ENCODE measurements at places on chromosomes 11 and 22. TPM values are rescaled to one million over a fixed set of nuclear protein-coding genes. Genes with fewer than 3 reads are reported as not detected.

SYT12 gene
- polyA plus RNA-seq = not detected

TCN2 gene
- 11.7 TPM for polyA plus RNA-seq

CDC45 gene
- 0.54 TPM for polyA plus RNA-seq

CBX7 gene
- 34.5 TPM for polyA plus RNA-seq

SCN3B gene
- polyA plus RNA-seq = 0.78 TPM

CHCHD10 gene
- polyA plus RNA-seq = 3,552 TPM

IGSF22 gene
- polyA plus RNA-seq = 0.30 TPM

DSCAML1 gene
- polyA plus RNA-seq = 0.88 TPM

ESAM gene
- 47.2 TPM for polyA plus RNA-seq

TRIM51 gene
- not detected for polyA plus RNA-seq

SLC5A4 gene
- 0.06 TPM for polyA plus RNA-seq

NPAS4 gene
- polyA plus RNA-seq = 0.04 TPM

RNF26 gene
- 6.4 TPM for polyA plus RNA-seq

GRCh38 chr11:73199446-73199845 is 18.6 kb upstream of the P2RY2 start:
- no peak overlapping the region for H3K27ac ChIP-seq
- H3K4me3 ChIP-seq = no peak overlapping the region
- DNase-seq = no peak
- no peaks in the 10 kb centered on the region for H3K27me3 ChIP-seq
- H3K36me3 ChIP-seq = no peaks in the 10 kb centered on the region
- peaks cover 12% of the 10 kb centered on the region for H3K4me1 ChIP-seq

GRCh38 chr11:33557201-33557600 is 143.4 kb downstream of the C11orf91 start:
- no peak overlapping the region for H3K27ac ChIP-seq
- no peak for DNase-seq
- no peaks in the 10 kb centered on the region for H3K4me1 ChIP-seq
- no peaks in the 10 kb centered on the region for H3K27me3 ChIP-seq

DNA sequence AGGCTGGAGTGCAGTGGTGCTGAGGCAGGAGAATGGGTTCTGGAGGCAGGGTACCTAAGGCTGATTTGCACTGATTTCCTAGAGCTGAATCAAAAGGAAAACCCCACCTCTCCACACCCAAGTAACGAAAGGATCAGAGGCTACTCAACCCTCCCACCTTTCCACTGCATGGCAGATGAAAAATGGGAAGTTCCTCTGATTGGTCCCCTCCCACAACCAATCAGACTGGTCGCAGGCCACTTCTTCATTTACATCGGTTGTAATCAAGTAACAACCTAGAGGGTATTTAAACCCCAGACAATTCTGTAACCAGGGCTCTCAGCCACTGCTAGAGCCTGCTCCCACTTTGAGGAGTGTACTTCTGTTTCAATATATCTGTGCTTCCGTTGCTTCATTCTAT is 18.6 kb upstream of the PARVB start:
- no peak overlapping the region for H3K27ac ChIP-seq
- H3K27me3 ChIP-seq = no peaks in the 10 kb centered on the region
- H3K4me3 ChIP-seq = no peak overlapping the region

DNA sequence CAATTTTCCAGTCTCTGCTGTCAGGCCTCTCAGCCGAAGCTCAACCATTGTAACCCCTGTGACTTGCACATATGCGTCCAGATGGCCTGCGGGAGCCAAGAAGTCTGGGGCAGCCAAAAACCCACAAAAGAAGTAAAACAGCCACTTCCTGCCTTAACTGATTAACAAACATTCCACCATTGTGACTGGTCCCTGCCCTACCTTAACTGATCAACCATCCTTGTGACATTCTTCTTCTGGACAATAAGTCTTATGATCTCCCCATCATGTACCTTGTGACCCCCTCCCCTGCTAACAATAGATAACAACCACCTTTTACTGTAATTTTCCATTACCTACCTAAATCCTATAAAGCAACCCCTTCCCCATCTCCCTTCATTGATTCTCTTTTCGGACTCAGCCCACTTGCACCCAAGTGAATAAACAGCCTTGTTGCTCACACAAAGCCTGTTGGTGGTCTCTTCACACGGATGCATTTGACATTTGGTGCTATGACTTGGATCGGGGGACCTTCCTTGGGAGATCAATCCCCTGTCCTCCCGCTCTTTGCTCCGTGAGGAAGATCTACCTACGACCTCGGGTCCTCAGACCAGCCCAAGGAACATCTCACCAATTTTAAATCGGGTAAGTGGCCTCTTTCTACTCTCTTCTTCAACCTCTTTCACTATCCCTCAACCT is 1.3 kb upstream of the NDUFC2 start:
- H3K36me3 ChIP-seq = no peaks in the 10 kb centered on the region
- peaks cover 6% of the 10 kb centered on the region for H3K4me1 ChIP-seq
- peak overlapping the region; percentile 92 for H3K27ac ChIP-seq
- H3K27me3 ChIP-seq = no peaks in the 10 kb centered on the region

DNA sequence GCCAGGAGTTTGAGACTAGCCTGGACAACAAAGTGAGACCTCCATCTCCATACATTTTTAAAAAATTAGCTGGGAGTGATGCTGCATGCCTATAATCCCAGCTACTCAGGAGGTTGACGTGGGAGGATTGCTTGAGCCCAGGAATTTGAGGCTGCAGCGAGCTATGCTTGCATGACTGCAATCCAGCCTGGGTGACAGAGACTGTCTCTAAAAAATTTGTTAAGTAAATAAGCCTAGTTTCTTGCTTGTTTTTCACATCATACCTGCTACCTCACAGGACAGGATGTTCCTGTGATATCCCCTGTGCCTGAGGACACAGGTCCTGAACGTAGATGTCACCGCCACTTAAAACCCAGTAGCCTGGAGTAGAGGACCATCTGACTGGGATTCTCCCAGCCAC is 348.6 kb downstream of the MN1 start:
- DNase-seq = no peak
- peaks cover 21% of the 10 kb centered on the region for H3K27me3 ChIP-seq
- no peak overlapping the region for H3K27ac ChIP-seq

GRCh38 chr11:18563090-18563730 is 25.3 kb downstream of the UEVLD start:
- no peak overlapping the region for H3K4me3 ChIP-seq
- H3K27ac ChIP-seq = no peak overlapping the region
- DNase-seq = no peak
- H3K27me3 ChIP-seq = no peaks in the 10 kb centered on the region

GRCh38 chr11:121540627-121541026 is 87.9 kb upstream of the SORL1-AS1 start:
- H3K4me3 ChIP-seq = no peak overlapping the region
- no peaks in the 10 kb centered on the region for H3K36me3 ChIP-seq
- no peak for DNase-seq
- no peak overlapping the region for H3K27ac ChIP-seq
- H3K27me3 ChIP-seq = no peaks in the 10 kb centered on the region
- H3K4me1 ChIP-seq = no peaks in the 10 kb centered on the region

DNA sequence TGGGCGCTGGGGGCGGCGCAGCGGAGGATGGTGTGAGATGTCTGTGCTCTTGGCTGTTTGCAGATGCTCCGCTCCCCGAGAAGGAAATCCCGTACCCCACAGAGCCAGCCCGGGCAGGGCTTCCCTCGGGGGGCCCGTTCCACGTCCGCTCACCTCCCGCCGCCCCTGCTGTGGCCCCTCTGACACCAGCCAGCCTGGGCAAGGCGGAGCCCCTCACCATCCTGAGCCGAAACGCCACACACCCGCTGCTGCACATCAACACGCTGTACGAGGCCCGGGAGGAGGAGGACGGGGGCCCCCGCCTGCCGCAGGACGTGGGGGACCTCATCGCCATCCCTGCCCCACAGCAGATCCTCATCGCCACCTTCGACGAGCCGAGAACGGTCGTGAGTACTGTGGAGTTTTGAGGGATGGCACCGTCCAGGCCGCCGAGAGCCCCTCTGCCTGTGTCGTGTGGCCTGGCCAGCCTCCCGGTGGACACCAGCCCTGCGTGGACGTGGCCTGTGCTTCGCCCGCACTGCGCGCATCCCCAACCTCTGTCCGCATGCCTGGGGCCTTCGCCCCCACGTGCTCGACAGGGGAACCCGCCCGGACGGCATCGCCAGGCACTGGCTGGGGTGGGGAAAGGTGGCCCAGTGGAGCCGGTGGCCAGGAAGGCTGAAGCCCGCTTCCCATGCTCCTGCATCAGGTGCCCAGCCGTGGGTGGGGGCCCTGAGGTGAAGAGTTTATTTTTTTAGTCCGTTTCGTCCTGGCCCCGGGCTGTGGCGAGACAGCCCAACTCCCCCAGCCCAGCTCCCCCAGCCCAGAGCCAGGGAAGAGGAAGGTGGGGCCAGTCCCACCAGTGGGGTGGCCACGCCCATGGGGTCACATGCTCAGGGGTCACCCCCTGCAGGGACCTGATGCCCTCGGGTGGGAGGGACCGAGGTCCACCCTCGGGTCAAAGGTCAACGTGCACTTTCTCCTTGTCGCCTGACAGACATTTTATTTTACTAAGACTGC is 6.5 kb upstream of the TRABD start:
- no peak overlapping the region for H3K27ac ChIP-seq
- H3K36me3 ChIP-seq = no peaks in the 10 kb centered on the region
- no peak for DNase-seq
- H3K4me3 ChIP-seq = no peak overlapping the region

DNA sequence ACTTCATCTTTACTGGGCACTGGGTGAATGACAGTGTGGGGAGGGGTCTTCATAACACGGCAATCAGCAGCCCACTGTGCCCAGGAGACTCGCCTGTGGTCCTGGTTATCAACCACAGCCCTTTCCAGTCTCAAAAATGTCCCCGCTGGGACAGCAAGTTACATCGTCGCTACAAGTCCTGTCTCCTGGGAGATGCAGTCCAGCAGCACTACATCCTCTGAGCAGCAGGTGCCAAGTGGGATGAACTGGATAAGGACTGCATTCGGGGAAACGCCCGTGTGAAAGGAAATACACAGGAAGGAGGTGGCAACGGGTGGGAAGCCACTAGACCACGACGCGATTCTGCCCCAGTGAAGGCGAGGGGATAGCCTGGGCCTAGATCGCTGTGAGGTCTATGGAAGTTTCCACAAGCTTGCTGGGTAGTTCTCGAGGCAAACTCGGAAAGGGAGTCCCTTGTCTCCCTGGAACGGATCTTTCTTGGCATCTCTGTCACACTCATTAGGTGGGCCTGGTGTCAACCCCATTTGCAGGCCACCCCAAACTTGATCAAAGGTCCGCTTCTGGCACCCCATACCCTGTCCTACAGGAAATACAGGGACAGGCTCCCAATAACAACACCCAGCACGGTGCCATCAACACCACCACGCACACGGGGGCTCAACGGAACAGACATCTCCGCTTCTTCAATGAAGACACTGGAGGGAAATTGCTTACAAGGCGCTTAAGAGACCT is 4.4 kb downstream of the ASCL2 start:
- H3K27me3 ChIP-seq = peaks cover 53% of the 10 kb centered on the region
- no peaks in the 10 kb centered on the region for H3K36me3 ChIP-seq
- no peak overlapping the region for H3K4me3 ChIP-seq

GRCh38 chr11:68551223-68551622 is 90.7 kb downstream of the PPP6R3 start:
- no peak overlapping the region for H3K4me3 ChIP-seq
- no peak for DNase-seq
- H3K4me1 ChIP-seq = peaks cover 51% of the 10 kb centered on the region
- H3K27ac ChIP-seq = peak overlapping the region; percentile 62
- no peaks in the 10 kb centered on the region for H3K27me3 ChIP-seq

- DNase-seq = no peak
- H3K4me1 ChIP-seq = no peaks in the 10 kb centered on the region
- H3K36me3 ChIP-seq = no peaks in the 10 kb centered on the region
- H3K27ac ChIP-seq = no peak overlapping the region
Observed at GRCh38 chr22:38122616-38123015, 12.1 kb upstream of the BAIAP2L2 start.

GRCh38 chr11:24437123-24437522 is 59.7 kb upstream of the LUZP2 start:
- H3K27me3 ChIP-seq = no peaks in the 10 kb centered on the region
- no peaks in the 10 kb centered on the region for H3K36me3 ChIP-seq
- no peak overlapping the region for H3K4me3 ChIP-seq
- DNase-seq = no peak
- no peak overlapping the region for H3K27ac ChIP-seq

GRCh38 chr11:123362941-123363340 is 67.1 kb upstream of the GRAMD1B start:
- peaks cover 40% of the 10 kb centered on the region for H3K4me1 ChIP-seq
- peak overlapping the region; percentile 87 for H3K27ac ChIP-seq
- H3K36me3 ChIP-seq = no peaks in the 10 kb centered on the region
- H3K4me3 ChIP-seq = peak overlapping the region; percentile 8
- DNase-seq = no peak

DNA sequence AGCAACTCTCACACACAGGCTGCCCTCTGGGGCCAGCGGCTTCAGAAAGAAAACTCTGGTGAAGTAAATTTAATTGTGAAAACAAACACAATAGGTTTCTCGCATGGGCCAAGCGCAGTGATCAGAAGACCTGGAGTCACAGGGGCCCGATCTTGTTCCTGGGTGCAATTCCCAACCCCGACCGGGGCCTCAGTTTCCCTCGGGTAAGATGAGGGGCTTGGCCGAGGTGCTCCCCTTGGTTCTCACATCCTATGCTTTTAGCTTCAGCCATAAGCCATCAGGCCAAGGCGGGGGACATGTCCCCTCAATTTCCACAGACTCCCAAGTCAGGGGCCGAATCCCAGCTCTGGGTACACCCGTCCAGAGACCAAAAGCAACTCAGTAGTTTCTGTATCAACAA is 11.5 kb downstream of the PHF21B start:
- no peaks in the 10 kb centered on the region for H3K36me3 ChIP-seq
- H3K4me3 ChIP-seq = no peak overlapping the region
- H3K27me3 ChIP-seq = no peaks in the 10 kb centered on the region
- no peak overlapping the region for H3K27ac ChIP-seq
- no peak for DNase-seq
- H3K4me1 ChIP-seq = peaks cover 6% of the 10 kb centered on the region

DNA sequence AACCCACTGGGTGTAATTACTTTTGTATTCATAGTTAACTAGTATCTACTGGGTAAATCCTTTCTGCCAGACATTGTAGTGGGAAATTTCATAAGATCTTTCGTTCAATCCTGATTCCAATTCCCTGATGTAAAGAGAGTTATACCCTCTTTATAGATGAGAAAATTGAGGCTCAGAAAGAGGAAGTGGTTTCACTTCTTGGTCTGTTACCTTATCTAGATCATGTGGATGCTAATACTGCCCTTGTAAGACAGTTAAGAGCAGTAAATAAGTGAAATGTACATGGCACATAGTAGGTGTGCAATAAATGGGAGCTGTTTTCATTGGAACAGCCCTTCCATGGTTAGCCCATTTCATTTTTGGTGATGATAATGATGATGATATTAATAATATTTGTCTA is 46.7 kb downstream of the TIMP3 start:
- no peaks in the 10 kb centered on the region for H3K27me3 ChIP-seq
- no peaks in the 10 kb centered on the region for H3K36me3 ChIP-seq
- DNase-seq = no peak
- H3K4me3 ChIP-seq = no peak overlapping the region
- H3K4me1 ChIP-seq = peaks cover 92% of the 10 kb centered on the region
- no peak overlapping the region for H3K27ac ChIP-seq
